ENCODE measurements at places on chromosomes 12 and 14.

GRCh38 chr12:117044311-117044710, 54.9 kb downstream of the TESC start:
- DNase-seq, result no peak
- no peak overlapping the region for H3K4me3 ChIP-seq
- peaks cover 4% of the 10 kb centered on the region for H3K4me1 ChIP-seq
- H3K27ac ChIP-seq, result no peak overlapping the region
- H3K27me3 ChIP-seq, result no peaks in the 10 kb centered on the region

DNA sequence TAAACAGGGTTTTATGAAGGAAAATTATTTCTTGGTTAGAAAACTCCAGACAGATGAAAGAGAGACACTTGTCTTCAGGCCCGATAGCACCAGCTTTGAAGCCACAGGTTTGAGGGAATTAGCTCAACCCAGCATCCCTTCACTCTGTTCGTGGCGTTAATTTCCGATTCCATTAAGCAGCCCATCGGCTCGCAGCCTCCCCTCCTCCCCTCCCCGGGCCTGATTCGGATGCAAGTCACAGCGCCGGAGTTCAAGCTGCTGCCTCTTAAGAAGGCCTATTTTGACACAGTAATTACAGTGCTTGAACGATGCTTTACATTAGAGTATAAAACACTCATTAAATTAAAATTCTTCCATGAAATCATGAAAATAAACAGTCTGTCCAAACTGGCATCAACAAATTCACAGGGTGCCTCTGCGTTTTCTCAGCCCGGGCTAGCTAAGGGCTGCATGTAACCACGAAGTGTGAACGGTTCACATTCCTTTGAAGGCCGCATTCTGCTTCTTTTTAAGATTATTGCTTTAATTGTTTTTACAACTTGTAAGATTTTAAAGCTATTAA, 145.8 kb downstream of the DICER1 start:
- no peak overlapping the region for H3K4me3 ChIP-seq
- no peak for DNase-seq
- H3K4me1 ChIP-seq, result no peaks in the 10 kb centered on the region
- H3K27me3 ChIP-seq, result peaks cover 13% of the 10 kb centered on the region
- H3K27ac ChIP-seq, result no peak overlapping the region
- H3K36me3 ChIP-seq, result no peaks in the 10 kb centered on the region

- peaks cover 3% of the 10 kb centered on the region for H3K27me3 ChIP-seq
- no peak overlapping the region for H3K27ac ChIP-seq
- peak; percentile 59 for DNase-seq
- H3K4me1 ChIP-seq, result no peaks in the 10 kb centered on the region
Measured at GRCh38 chr14:93824518-93825234, 36.4 kb upstream of the PRIMA1 start.

GRCh38 chr14:103107455-103107854, 12.9 kb downstream of the EXOC3L4 start:
- no peak for DNase-seq
- H3K4me3 ChIP-seq, result no peak overlapping the region
- H3K27me3 ChIP-seq, result peaks cover 11% of the 10 kb centered on the region
- H3K27ac ChIP-seq, result no peak overlapping the region
- peaks cover 12% of the 10 kb centered on the region for H3K4me1 ChIP-seq

- H3K4me3 ChIP-seq, result no peak overlapping the region
- no peak for DNase-seq
- H3K36me3 ChIP-seq, result no peaks in the 10 kb centered on the region
- H3K4me1 ChIP-seq, result peaks cover under 1% of the 10 kb centered on the region
- H3K27ac ChIP-seq, result no peak overlapping the region
- H3K27me3 ChIP-seq, result peaks cover 2% of the 10 kb centered on the region
Measured at GRCh38 chr14:51293149-51293911, 53.3 kb downstream of the TMX1 start.

GRCh38 chr12:132218915-132219314, 74.7 kb downstream of the NOC4L start:
- H3K4me1 ChIP-seq, result peaks cover 11% of the 10 kb centered on the region
- no peak for DNase-seq
- peaks cover 23% of the 10 kb centered on the region for H3K27me3 ChIP-seq
- no peaks in the 10 kb centered on the region for H3K36me3 ChIP-seq
- no peak overlapping the region for H3K4me3 ChIP-seq
- no peak overlapping the region for H3K27ac ChIP-seq

DNA sequence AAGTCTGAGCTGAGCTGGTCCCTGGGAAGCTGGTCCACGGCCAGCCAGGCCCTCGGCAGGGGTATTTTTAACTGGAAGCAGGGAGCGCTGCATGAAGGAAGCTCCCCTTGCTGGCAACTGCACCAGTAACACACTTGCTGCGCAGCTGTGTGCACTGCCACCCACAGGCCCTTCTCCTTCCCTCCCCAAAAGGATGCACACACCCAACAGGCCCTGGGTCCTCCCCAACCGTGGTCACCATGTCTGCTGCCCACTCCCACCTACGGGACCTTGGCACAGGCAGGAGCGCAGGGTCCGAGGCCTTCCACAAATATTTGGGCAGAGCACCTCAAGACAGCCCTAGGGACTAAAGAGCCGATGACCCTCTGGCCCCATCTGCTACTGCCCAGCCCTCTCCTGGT, 157.0 kb upstream of the PRMT8 start:
- no peak for DNase-seq
- no peak overlapping the region for H3K4me3 ChIP-seq
- no peaks in the 10 kb centered on the region for H3K4me1 ChIP-seq
- H3K27ac ChIP-seq, result no peak overlapping the region
- H3K36me3 ChIP-seq, result no peaks in the 10 kb centered on the region

DNA sequence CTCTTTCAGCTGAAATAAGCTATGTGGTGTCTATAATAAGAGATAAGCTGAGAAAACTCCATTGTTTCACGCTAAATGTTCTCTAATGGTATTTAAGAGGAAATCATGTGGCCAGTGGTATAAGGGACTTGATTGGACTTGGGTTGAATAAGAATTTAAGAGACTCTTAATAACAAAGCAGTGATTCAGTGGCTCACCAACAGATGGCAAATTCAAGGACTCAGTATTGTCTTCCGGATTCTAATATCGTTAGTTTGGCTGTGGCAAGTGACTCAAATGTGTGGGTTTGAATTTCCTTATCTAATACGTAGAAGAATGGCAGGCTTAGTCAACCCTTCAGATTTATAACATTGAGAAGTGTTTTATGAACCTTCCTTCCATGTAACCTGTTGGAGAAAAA, 49.1 kb upstream of the KCNH3 start:
- no peaks in the 10 kb centered on the region for H3K36me3 ChIP-seq
- no peak overlapping the region for H3K4me3 ChIP-seq
- no peaks in the 10 kb centered on the region for H3K4me1 ChIP-seq
- H3K27ac ChIP-seq, result no peak overlapping the region
- no peak for DNase-seq

DNA sequence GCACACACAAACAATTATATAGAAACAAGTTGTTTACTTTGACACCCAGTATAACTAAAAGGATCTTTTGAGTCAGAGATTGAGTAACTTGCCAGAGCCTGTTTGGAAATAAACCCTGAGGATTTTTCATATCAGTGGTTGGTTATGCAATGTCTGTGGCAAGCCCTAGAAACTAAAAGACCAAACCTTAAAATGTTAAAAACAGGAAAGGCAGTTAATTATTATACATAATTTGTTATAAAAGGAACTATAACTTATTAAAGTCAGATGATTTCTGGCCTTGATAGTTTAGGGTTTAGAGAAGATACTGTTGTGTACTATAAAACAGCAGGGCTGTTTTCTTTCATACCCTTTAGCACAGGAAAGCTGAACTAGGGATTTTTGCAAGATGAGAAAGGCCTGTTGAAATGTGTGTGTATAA, 44.1 kb downstream of the PSEN1 start:
- H3K36me3 ChIP-seq, result peaks cover 12% of the 10 kb centered on the region
- no peaks in the 10 kb centered on the region for H3K27me3 ChIP-seq
- DNase-seq, result no peak
- peak overlapping the region; percentile 36 for H3K4me3 ChIP-seq
- H3K27ac ChIP-seq, result peak overlapping the region; percentile 90
- H3K4me1 ChIP-seq, result peaks cover 6% of the 10 kb centered on the region

DNA sequence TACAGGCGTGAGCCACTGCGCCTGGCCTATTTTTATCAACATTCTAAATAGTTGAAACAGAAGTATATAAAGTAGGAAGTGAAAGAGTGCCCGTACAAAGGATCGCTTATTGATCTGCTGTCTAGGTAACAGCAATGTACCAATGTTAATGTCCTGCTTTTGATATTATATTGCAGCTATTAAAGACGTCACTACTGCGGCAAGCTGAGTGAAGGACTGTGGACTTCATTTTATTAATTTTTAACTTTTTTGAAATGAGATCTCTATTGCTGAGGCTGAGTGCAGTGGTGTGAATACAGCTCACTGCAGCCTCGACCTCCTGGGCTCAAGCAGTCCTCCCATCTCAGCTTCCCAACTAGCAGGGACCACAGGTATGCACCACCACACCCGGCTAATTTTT, 10.8 kb downstream of the PTGR2 start:
- H3K36me3 ChIP-seq, result no peaks in the 10 kb centered on the region
- no peaks in the 10 kb centered on the region for H3K4me1 ChIP-seq
- no peak overlapping the region for H3K4me3 ChIP-seq
- no peak for DNase-seq
- H3K27ac ChIP-seq, result no peak overlapping the region
- H3K27me3 ChIP-seq, result no peaks in the 10 kb centered on the region

DNA sequence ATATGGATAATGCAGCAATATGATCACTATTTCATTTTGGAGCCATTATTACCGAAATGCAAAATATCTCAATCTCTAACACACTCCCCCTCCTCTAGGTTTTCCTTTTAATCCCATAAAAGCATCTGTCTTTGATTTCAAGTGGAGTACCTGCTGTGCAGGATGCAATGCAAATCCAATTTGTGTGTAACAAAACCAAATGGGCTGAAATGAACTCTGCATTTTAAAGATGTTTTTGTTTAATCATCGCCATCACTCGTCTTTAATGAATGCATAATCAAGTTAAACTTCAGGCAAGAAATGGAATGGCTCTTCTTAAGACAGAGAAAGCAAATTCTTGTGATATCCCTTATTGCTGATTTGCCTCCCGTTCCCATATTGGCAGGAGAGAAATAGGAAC, 114.3 kb downstream of the SLC15A5 start:
- H3K36me3 ChIP-seq, result no peaks in the 10 kb centered on the region
- H3K27me3 ChIP-seq, result no peaks in the 10 kb centered on the region
- no peak overlapping the region for H3K4me3 ChIP-seq
- no peak for DNase-seq

DNA sequence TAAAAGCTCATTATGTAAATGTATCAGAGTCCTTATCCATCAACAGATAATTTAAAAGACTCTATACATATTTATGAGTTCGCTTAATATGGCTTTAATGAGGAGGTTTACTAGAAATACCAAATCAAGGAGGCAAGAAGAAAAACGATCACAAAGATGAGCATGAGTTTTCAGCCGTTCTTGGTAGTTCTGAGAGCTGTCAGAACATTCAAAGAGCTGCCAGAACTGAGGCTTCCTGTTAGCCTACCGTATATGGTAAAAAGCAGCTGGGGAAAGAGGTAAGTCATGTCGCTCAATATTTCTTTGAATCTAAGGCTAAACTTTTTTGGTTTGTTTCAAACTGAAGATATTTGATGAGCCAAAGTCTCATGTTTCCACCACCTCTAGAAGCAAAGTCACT, 115.3 kb upstream of the PLXNC1 start:
- no peak overlapping the region for H3K4me3 ChIP-seq
- H3K36me3 ChIP-seq, result no peaks in the 10 kb centered on the region
- H3K4me1 ChIP-seq, result peaks cover 6% of the 10 kb centered on the region
- H3K27ac ChIP-seq, result no peak overlapping the region
- H3K27me3 ChIP-seq, result peaks cover 29% of the 10 kb centered on the region
- DNase-seq, result no peak

- no peaks in the 10 kb centered on the region for H3K4me1 ChIP-seq
- no peak overlapping the region for H3K4me3 ChIP-seq
- DNase-seq, result no peak
- H3K27me3 ChIP-seq, result peaks cover 23% of the 10 kb centered on the region
- H3K27ac ChIP-seq, result no peak overlapping the region
Measured at GRCh38 chr12:7374423-7375144, 69.4 kb downstream of the CD163L1 start.

DNA sequence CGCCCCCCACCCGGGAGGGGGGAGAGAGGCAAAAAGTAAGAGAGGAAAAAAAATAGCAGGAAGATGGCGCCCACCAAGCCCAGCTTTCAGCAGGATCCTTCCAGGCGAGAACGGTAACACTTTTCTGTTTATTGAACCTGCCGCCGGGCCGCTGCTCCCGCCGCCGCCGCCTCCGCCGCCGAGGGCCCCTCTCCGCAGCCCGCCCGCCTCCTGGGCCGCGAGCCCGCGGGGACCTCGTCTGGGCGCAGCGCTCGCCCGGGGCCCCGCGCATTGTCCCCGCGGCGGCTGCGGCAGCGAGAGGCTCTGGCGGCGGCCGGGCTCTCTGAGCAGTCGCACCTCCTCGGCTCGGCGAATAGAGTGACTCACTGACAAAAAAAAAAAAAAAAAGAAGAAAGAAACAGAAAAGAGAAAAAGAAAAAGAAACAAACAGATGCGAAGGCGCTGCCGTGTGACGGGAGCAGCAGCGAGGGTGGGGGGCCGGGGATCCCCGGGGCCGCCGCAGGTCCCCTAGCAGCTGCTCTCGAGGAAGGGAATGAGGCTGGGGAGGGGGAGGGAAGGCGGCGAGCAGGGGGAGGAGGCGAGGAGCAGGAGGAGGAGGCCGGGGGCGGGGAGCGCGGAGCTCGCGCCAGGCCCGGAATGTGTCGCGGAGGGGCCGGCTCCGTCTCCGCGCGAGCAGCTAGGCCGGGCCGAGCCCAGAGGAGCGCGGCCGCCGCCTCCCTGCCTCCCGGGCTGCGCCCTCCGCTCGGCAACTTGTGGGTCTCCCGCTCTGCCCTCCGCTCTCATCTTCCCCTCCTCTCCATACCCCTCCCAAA, 781 bp downstream of the NPAS3 start:
- peaks cover 11% of the 10 kb centered on the region for H3K36me3 ChIP-seq
- peaks cover 29% of the 10 kb centered on the region for H3K27me3 ChIP-seq
- no peak overlapping the region for H3K27ac ChIP-seq
- no peaks in the 10 kb centered on the region for H3K4me1 ChIP-seq
- no peak for DNase-seq

DNA sequence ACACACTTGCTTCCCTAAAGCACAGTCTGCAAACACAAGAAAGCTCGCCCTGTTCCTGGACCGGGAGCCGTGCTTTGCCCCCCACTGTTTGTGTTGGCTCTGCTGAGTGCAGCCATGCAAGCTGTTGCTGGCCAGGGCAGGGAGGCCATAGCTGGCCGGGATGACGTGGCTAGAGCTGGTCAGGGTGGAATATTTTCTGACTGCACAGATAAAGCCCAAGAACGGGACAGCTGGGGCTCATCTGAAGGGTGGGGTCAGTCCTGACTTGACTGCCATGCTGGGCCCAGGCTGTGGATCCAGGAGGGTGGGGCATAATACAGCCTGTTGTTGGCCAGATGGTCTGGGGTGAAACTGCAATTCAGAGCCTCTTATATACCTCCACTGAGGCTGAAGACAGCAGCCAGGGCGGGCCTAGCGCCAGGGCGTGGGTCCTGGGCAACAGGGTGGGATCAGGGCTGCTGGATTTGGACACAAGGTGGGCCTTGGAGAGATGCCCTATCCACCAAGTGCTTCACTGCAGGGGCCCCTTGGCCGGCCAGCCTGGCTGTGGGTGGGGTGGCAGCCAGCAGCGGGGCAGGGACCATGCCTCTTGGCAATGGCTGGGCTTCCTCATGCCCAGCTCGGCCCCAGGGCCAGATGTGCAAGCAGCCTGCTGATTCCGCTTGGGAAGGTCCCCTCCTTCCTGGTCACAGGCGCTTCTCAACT, 14.8 kb downstream of the KMT5A start:
- H3K27ac ChIP-seq, result no peak overlapping the region

GRCh38 chr12:4137441-4137840, 136.1 kb upstream of the CCND2 start:
- H3K27me3 ChIP-seq, result no peaks in the 10 kb centered on the region
- peaks cover 75% of the 10 kb centered on the region for H3K4me1 ChIP-seq
- no peak overlapping the region for H3K4me3 ChIP-seq
- no peak for DNase-seq
- peak overlapping the region; percentile 66 for H3K27ac ChIP-seq

Data from natural killer cell treated with Interleukin-12 subunit alpha and Interleukin-12 subunit beta and Interleukin-15 and Interleukin-18, amount 100 ng/mL, for 72 hours (primary cell).